Activated naive CD4-positive, alpha-beta T cell treated with Interleukin-2 at 50 U/mL for 16 hours (primary cell): ENCODE measurements at places on chromosomes 7 and 10.

GRCh38 chr10:64574371-64574770 is 1053.2 kb downstream of the REEP3 start:
- DNase-seq: no peak

GRCh38 chr10:33025039-33025438 is 67.0 kb upstream of the ITGB1 start:
- no peak for DNase-seq

DNA sequence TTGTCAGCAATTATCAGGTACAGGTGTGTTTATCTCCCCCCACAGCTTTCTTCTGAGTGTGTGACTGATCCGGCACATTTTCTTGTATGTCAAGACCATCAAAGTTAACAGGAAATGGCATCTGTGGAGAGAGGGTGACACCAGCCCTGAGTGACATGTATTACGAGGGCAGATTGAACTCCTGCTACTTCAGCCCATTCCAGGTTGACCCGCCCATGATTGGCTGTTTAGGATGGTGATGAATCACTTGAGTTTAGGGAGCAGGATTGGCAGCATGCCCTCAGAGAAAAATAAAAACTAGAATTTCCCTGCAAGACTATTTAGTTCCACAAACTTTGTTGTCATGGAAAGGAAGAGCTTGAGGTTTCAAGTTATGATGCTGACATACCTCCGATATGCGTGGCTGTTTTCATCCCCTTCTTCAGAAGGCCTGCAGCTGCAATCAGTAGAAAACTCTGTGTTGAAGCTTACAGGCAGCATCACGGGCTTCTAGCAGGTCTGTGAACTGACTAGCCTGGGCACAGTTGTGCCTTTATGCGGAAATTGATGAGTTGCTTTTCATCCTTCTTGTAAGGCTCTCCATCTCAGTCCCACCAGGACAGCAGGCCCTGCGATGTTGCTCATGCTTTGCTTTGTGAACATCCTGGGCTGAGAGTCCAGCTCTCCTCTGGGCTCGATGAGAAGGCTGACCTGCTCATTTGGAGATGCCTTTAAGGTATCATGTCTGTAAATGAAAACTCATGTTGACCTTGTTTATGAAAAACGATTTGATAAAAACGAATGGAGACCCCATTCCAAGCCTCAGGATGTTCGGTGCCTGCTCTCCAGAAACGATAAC is 8.0 kb upstream of the CELF2 start:
- no peak for DNase-seq

DNA sequence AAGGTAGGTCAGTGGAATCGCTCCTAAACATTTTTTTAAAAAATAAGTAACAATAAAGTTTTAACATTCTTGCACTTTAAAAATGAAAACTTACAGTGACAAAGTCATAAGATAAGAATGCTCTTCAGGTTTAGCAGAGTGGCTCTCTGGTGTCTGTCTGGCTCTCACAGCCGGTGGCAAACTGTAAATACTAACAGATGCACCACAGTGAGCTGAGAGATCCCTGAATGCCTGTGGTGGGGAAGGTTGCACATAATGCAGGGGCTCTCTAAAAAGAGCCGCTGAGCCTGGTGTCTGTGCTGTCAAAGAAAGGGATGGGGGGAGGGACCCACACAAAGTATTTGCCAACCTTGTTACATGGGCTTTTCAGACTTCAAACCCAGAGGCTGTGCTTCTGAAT is 498.3 kb downstream of the CCSER2 start:
- DNase-seq: no peak

DNA sequence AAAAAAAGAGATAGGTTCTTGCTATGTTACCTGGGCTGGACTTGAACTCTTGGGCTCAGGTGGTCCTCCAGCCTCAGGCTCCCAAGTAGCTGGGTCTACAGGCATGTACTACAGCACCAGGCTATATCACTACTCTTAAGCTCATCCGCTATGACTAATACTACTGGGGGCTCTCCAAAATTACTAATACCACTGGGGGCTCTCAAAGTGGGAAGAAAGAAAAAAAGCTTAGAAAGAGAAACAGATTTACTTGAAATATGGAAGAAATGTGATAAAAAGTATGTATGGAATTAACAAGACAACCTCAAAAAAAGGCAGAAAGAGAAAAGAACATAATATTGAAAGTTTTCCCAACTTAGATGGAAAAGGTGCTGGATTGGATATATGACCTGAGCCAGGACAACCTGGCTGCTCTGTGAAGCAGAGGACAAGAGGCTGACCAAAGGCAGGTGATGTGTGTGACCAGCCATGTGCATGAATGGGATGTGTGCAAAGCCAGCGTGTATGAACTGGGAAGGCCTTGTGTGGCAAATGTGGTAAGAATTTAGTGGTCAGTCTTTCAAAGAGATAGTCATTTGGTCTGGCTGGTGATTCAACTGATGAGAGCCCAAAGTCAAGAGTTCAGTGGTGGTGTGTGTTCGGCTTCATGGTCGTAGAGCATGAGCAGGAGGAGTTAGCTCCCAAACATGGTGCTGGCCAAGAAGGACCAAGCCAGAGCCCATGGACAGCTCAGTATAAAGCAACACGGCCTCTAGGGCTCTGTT is 232.4 kb upstream of the KLF14 start:
- DNase-seq: no peak

- no peak for DNase-seq
These were observed 11.3 kb upstream of the TSPAN15 start for GRCh38 chr10:69439813-69440506.

DNA sequence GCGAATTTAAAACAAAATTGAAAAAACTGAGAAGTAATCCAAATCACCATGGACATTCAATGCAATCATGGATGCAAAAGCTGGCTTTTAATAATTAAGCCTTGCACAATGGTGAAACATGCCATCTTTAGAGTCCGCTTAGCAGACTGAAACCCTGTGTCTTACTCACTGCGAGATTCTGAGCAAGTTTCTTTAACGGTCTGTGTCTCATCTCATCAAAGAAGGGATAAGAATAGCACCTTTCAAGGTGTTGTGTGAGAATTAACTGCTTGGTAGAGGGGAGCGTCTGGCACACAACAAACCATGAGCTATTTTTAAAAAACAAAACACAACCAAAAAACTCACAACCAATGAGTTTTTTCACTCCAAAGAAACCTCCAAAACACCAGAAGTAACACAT is 21.4 kb downstream of the ACBD7 start:
- DNase-seq: no peak

DNA sequence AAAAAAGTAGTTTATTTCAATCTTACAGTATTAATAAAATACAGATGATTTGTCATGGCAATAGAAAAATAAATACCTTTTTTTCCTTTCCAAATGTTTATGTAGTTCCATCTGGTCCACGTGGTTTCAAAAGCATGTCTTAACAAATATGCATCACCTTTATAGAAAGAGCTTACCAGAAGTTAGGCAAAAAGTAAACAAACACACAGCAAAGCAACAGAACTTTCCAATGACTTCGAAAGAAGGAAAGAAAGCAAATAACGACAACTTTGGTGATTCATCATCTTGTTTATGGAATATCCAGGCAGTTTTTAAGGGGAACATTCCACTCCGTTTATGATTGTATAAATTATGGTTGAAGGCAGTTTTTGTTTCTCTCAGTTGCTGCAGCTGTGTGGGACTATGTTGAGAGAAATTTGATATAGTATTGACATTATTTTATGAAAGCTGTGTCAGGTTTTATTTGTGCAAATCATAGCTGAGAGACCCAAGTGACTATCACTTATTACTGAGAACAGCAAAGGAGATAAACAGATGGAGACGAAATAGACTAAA is 203.1 kb downstream of the CDC14C start:
- no peak for DNase-seq

DNA sequence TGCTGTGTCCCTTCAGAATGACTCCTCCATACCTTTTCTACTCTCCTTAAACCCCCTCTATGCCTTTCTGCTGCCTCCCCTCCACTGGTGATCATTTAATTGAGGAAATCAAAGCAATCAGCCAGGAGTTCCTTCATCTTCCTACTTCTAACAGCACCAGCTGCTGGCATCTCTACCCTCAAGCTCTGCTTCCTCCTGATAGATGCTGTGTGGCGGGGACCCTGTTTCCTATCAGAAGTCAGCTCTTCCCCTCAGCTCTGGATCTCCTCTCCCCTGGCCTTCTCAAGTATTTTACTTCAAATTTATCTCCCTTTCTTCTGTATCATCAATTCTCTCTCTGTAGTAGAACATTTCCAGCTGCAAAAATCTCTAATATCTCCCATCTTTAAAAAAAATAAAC is 183.7 kb downstream of the ELMO1 start:
- DNase-seq: no peak

DNA sequence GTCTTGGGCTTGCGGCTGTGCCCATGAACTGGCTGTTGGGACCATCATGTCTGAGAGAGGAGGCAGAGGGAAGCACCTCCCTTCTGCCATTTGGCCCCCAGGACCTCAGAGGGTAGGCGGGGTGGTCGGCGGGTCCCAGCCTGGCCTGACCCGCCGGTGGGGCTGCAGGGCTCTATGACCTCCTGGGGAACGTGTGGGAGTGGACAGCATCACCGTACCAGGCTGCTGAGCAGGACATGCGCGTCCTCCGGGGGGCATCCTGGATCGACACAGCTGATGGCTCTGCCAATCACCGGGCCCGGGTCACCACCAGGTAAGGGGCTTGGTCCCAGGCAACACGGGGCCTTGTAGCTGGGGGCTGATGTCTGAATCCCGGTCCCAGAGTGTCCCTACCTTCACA is 14.1 kb downstream of the SUMF2 start:
- DNase-seq: no peak

GRCh38 chr10:125333209-125333591 is 172.8 kb upstream of the CTBP2 start:
- no peak for DNase-seq

DNA sequence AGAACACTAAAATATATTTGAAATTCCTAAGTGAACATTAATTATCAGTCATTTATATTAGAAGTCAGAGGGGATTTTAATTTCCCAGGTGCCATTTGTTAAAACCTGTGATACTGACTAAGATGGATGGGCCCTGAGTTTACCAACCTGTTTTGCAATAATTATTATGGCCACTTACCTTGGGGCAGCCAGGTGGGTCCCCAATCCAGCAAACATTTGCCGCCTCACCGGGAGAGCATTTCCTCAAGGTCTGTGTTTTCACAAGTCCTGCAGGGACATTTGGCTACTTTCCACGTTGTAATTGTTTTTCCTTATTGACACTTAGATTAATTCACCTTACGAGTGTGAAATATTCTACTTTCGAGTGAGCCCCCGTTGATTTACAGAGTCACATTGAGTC is 251.2 kb upstream of the PPP2R2D start:
- no peak for DNase-seq

- DNase-seq: no peak
These were observed 110.7 kb downstream of the INPP5A start for GRCh38 chr10:132648072-132648850.

- DNase-seq: no peak
These were observed 48.1 kb upstream of the TES start for GRCh38 chr7:116162254-116162653.

GRCh38 chr10:114653926-114654325 is 4.1 kb downstream of the ABLIM1 start:
- no peak for DNase-seq

DNA sequence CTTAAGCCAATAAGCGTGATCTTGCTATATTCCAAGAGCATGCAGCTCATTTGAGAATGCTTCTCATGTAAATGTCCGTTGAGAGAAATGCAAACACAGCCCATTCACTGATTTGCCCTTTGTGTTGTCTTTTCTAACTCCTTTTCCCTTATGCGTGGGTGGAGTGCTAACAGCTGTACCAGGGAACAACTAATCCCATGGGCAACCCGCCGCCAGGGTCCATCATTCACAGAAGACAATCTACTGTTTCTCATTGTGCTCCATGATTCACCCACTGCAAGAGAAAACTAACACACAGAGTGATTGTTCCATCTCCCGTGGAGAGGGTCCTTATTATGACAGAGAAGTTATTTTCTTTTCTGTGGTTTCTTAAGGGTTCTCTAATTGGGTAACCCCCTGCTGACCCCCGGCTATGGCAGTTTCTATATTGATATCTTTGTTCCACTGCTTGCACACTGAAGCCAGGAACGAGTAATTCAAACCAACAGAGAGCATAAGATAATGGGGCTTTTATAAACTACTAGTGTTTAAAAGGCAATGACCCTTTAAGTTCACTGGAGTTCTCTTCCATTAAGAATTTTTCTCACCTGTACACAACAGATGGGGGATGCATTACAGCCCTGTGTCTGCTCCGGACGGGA is 298.7 kb downstream of the BAMBI start:
- no peak for DNase-seq

- DNase-seq: no peak
These were observed 58.8 kb upstream of the ADCY1 start for GRCh38 chr7:45515346-45515745.

DNA sequence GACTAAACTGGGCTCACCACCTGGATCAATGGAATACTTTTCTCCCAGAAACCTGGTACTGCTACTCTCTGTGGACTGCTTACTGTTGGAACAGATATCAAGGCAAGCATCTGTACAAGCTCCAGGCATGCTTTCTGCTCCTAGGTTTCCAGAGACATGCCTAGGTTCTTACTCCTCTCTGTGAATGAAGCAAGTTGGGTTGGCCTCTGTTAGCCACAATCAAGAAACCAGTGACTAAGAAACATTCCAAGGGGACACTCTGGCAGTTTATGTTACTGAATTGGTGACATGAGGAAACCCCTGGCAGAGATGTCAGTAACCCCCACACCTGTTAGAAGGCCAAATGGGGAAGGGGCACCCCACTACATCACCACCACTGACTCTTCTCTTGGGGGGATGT is 121.9 kb downstream of the GFRA1 start:
- DNase-seq: no peak

DNA sequence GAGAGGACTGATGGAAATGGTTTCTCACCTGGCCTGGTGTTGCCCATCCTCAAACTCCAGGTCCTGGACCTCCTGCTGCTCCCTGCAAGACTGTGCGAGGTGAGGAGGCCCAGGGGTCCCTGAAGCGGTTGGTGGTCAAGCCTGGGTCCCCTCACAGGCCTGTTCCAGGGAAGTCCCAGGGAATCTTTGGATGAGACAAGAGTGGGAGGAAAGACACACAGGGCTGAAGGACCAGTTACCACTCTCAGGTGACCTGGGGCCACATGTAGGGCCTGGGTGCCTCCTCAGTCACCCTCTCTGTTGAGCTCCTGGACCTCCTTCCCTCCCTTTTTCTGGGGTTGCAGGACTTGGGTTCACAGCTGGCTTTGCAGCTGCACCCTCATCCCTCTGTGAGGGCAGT is 42.6 kb upstream of the CXCL12 start:
- DNase-seq: no peak

DNA sequence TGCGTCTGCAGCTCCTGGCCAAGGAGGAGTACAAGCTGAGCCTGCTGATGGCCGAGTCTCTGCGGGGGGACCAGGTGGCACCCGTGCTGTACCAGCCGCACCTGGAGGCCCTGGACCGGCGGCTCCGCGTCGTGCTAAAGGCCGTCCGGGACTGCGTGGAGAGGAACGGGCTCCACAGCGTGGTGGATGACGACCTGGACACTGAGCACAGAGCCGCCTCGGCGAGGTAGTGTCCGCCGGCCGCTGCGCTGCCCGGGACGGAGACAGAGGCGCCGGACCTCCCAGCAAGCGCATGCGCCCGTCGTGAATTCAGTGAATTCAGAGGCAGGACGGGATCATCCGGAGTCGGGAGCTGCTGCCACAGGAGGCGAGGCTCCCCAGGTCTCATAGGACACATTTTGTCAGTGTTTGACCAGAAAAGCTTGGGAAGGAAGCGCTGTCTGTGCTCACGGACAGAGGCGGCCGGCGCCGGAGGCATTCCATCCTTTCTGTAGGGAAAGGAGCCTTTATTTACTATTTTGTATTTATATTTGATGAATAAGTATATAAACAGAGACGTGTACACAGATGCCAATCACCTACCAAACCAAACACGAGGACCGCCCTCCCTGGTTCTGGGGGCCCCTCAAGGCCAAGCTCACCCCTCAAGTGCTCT is 30.1 kb upstream of the FOXL3 start:
- no peak for DNase-seq
